ENCODE measurements at places on chromosomes 1 and 21.

DNA sequence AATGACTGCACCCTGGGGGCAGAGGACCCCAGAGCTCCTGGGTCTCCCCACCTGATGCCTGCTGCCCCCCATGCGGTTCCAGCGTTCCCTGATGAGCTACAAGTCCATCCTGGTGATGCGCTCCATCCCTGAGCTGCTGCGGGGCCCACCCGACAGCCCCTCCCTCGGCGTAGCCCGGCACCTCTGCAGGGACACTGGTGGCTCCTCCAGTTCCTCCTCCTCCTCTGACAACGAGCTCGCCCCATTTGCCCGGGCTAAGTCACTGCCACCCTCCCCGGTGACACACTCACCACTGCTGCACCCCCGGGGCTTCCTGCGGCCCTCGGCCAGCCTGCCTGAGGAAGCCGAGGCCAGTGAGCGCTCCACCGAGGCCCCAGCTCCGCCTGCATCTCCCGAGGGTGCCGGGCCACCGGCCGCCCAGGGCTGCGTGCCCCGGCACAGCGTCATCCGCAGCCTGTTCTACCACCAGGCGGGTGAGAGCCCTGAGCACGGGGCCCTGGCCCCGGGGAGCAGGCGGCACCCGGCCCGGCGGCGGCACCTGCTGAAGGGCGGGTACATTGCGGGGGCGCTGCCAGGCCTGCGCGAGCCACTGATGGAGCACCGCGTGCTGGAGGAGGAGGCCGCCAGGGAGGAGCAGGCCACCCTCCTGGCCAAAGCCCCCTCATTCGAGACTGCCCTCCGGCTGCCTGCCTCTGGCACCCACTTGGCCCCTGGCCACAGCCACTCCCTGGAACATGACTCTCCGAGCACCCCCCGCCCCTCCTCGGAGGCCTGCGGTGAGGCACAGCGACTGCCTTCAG is 35.5 kb downstream of the TRIM11 start:
- DNase-seq, result no peak

GRCh38 chr1:55359611-55360010 is 144.4 kb upstream of the USP24 start:
- no peak for DNase-seq

GRCh38 chr1:227002531-227003049 is 62.5 kb downstream of the COQ8A start:
- DNase-seq, result no peak

DNA sequence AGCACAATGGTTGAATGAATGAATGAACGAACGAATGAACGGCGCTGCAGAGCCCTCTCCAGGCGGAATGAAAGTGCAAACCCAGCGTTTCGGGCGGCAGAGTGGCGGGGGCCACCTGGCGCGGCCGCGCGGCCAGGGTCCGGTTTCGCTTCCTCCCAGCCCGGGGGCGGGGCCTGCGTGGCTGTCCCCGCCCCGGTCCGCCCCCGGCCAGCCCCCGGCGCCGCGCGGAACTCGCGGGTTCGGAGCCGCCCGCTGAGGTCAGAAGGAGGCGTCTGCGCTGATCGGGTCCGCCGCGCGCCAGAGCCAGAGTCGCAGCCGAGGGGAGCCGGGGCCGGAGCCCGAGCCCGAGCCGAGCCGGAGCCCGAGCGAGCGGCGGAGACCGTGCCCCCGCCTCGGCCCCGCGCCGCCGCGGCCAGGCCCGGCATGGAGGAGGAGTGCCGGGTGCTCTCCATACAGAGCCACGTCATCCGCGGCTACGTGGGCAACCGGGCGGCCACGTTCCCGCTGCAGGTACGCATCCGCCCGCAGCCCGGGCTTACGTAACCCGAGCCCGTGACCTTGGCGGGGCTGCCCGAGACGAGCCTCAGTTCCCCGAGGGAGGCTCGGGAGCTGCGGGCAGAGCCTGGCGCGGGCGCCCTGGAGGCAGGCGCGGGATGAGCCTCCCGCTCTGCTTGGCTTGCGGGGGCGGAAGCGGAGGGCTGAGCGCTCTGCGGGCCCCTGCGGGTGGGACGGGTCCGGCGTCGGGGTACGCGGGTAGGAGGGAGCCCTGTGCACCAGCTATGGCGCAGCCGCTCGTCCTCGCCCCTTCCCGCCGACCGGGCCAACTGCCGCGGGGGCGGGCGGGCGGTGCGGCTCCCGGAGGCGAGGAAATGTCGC is at the start of gene PDXK:
Gene PDXK, plus strand, starts transcription at position 258 of the 876 bp plus-strand sequence. Its CDS starts 166 bp downstream, at position 424.
- peak; percentile 68 for DNase-seq

DNA sequence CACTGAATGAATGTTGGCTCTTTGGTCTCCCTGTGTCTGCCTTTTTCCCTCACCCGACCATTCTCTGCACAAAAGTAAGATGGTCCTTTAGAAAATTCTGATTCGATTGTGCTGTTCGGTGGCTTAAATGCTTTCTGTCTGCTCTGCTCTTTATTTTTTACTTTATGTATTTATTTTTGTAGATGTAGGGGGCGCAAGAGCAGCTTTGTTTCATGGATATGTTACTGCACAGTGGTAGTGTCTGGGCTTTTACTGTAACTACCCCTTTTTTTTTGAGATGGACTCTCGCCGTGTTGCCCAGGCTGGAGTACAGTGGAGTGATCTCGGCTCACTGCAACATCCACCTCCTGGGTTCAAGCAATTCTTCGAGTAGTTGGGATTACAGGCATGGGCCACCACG is 15.7 kb downstream of the NLRP3 start:
- no peak for DNase-seq

- no peak for DNase-seq
These were observed 1097.4 kb downstream of the TTLL7 start for GRCh38 chr1:82901561-82901960.

Measured in stimulated activated CD8-positive, alpha-beta memory T cell treated with anti-CD3 and anti-CD28 coated beads, Interleukin-4, amount 100 ng/mL, for 24 hours (primary cell).